ENCODE measurements at places on chromosomes 4 and X.

DNA sequence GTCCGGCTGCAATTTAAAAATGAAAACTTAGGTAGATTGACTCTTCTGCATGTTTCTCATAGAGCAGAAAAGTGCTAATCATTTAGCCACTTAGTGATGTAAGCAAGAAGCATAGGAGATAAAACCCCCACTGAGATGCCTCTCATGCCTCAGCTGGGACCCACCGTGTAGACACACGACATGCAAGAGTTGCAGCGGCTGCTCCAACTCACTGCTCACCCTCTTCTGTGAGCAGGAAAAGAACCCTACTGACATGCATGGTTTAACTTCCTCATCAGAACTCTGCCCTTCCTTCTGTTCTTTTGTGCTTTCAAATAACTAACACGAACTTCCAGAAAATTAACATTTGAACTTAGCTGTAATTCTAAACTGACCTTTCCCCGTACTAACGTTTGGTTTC lies 41.0 kb downstream of the MAP7D3 start:
- DNase-seq, result no peak

DNA sequence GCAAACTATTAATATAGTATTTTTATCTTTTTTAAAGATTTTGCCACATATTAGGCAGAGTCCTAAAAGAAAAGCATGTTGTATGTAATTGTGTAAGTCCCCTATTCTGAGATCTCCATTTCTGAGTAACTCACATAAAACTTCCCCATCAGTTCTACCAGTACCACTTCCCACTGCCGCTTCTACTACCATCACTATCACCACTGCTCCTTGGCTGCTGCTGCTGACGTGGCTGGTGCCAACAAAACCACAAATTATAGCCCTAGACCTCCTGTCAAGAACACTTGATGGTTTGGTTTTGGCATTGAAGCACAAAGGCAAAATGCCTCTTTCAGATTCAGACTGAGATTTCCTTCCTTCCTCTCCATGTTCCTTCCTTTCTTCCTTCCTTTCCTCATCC lies 106.4 kb downstream of the MMRN1 start:
- DNase-seq, result no peak

- DNase-seq, result no peak
Observed at GRCh38 chr4:8765631-8766590, 105.7 kb downstream of the HMX1 start.

- DNase-seq, result no peak
Observed at GRCh38 chr4:29304595-29304994, 1415.6 kb upstream of the PCDH7 start.

- no peak for DNase-seq
Observed at GRCh38 chr4:76982638-76983584, 33.4 kb downstream of the SEPTIN11 start.

GRCh38 chr4:73617256-73617655 lies 3.0 kb downstream of the RASSF6 start:
- no peak for DNase-seq

- no peak for DNase-seq
Observed at GRCh38 chr4:25949173-25949748, 35.2 kb downstream of the SMIM20 start.

- DNase-seq, result peak; percentile 80
Observed at GRCh38 chr4:44448521-44449461, at the start of gene KCTD8. KCTD8 (minus strand) TSS chr4:44448809.

DNA sequence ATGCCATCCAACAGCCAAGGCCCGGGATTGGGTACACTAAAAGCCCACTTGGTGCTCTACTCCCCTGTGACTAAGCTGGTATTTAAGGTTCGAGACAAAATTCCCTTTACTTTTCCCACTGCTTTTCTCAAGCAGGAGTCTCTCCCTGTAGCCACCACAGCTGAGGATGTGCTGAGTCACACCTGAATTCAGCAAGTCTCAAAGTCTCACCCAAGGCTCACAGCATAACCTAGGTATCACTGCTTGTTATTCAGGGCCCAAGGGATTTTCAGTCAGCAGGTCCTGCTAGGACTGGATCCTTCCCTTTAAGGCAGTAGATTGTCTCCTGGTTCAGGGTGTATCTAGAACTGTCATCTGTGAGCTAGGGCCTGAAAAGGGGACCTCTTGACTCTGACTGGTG lies 39.2 kb downstream of the FMR1NB start:
- DNase-seq, result no peak

- no peak for DNase-seq
Observed at GRCh38 chrX:134741746-134742145, 83.5 kb upstream of the PLAC1 start.

- no peak for DNase-seq
Observed at GRCh38 chr4:141117935-141118334, 15.3 kb downstream of the RNF150 start.

- no peak for DNase-seq
Observed at GRCh38 chrX:40120838-40121580, 23.3 kb upstream of the BCOR start.

GRCh38 chr4:150206265-150206664 lies 128.0 kb downstream of the DCLK2 start:
- DNase-seq, result no peak

- DNase-seq, result no peak
Observed at GRCh38 chr4:85659610-85660218, 184.8 kb downstream of the ARHGAP24 start.

GRCh38 chrX:30822068-30822681 lies 66.9 kb downstream of the TAB3 start:
- DNase-seq, result no peak

GRCh38 chr4:131459430-131460101 lies 1689.5 kb upstream of the PCDH10 start:
- no peak for DNase-seq

- no peak for DNase-seq
Observed at GRCh38 chrX:24283127-24283794, 30.6 kb downstream of the SUPT20HL2 start.

DNA sequence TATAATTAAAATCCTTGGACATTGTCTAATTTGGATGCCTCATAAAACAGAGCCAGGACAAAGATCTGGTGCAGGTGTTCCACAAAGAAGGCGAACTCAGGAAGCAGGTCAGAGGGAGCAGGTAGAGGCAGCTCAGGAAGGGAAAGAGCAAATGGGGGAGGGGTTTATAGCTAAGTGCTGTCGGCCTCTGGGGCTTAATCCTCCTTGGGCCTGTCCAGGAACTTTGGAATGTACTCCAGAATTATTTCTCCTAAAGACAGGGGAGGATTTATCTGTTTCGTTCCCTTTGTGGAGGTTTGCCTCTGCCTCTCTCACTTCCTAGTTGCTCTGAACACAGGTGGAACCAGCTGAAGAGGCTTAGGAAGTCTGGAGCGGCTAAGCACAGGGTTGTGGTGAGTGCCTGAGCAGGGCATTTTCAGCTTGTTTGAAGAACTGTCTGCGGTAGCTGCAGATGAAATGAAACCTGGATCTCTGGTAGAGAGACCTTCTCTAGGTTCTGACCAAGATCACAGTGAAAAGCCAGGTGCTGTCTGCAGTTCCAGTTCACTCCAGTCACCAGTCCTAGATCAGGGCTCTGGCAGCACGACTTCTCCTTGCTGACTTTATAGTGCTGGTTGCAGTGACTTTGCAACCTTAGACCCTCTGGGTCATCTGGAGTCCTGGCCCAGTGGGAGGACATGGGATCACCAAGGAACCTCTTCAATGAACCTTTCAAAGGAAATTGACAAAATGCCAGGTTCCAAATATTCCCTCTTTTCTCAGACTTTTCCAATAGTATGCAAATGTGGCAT lies 519.2 kb downstream of the PCDH10 start:
- no peak for DNase-seq
